ENCODE measurements at places on chromosomes 6 and 20.

- H3K4me1 ChIP-seq, result no peaks in the 10 kb centered on the region
- H3K27ac ChIP-seq, result no peak overlapping the region
- no peak for DNase-seq
- no peaks in the 10 kb centered on the region for H3K27me3 ChIP-seq
Observed at GRCh38 chr6:5706124-5707033, 300.3 kb downstream of the NRN1 start.

DNA sequence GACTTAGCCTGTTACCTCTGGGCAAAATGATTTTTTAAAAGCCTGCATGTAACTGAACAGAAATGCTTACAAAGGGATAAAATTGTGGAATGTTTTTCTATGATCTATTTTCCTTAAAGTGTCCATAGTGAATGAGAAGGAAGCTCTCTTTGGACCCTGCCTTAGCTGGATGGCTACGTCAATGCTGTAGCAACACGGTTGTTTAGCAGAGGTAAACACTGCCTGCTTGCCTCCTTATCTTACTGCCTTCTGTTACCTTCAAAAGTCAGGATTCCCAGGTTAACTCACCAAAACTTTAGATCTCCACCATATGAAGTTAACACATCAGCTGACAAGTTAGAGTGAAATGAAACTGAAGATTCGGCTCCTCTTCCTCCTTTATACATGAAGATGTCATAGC is 402.6 kb downstream of the SAMD5 start:
- H3K27ac ChIP-seq, result no peak overlapping the region
- H3K36me3 ChIP-seq, result no peaks in the 10 kb centered on the region
- no peaks in the 10 kb centered on the region for H3K4me1 ChIP-seq
- no peak overlapping the region for H3K4me3 ChIP-seq
- H3K27me3 ChIP-seq, result no peaks in the 10 kb centered on the region
- DNase-seq, result no peak

DNA sequence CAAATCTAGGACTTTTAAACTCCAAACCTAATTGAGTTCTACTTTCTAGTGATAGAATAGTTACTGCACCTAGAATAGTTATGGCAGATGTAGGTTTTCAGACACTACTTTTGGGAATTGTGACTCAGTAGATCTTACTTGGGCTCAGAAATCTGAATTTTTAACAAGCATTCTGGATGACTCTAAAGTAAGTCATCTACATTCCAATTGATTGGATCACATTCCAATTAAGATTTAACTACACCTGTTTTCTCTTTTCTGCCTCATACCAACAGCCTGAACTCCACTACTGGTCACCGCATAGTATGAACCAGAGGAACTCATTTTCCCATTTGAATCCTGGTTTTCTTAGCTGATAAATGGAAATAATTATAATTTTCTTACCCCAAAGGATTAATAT is 49.5 kb upstream of the TFAP2D start:
- no peak overlapping the region for H3K4me3 ChIP-seq
- no peaks in the 10 kb centered on the region for H3K27me3 ChIP-seq
- DNase-seq, result no peak
- H3K27ac ChIP-seq, result no peak overlapping the region
- H3K4me1 ChIP-seq, result no peaks in the 10 kb centered on the region

DNA sequence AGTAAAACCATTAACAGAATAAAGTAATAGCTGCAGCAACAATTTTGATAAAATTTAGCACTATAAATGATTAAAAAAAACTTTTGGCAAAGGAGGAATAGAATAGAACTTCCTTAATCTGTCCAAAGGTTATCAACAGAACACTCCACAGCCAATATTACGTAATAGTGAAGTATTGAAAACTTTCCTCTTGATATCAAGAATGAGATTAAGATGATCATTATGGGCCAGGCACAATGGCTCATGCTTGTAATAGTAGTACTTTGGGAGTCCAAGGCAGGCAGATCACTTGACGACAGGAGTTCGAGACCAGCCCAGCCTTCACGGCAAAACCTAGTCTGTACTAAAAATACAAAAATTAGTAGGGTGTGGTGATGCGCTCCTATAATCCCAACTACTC is 26.0 kb downstream of the SOBP start:
- no peak for DNase-seq
- H3K27me3 ChIP-seq, result no peaks in the 10 kb centered on the region
- H3K27ac ChIP-seq, result no peak overlapping the region
- no peaks in the 10 kb centered on the region for H3K4me1 ChIP-seq
- no peak overlapping the region for H3K4me3 ChIP-seq

- no peaks in the 10 kb centered on the region for H3K27me3 ChIP-seq
- no peaks in the 10 kb centered on the region for H3K4me1 ChIP-seq
- H3K36me3 ChIP-seq, result no peaks in the 10 kb centered on the region
- no peak overlapping the region for H3K4me3 ChIP-seq
Observed at GRCh38 chr6:139647841-139648240, 273.4 kb upstream of the CITED2 start.

DNA sequence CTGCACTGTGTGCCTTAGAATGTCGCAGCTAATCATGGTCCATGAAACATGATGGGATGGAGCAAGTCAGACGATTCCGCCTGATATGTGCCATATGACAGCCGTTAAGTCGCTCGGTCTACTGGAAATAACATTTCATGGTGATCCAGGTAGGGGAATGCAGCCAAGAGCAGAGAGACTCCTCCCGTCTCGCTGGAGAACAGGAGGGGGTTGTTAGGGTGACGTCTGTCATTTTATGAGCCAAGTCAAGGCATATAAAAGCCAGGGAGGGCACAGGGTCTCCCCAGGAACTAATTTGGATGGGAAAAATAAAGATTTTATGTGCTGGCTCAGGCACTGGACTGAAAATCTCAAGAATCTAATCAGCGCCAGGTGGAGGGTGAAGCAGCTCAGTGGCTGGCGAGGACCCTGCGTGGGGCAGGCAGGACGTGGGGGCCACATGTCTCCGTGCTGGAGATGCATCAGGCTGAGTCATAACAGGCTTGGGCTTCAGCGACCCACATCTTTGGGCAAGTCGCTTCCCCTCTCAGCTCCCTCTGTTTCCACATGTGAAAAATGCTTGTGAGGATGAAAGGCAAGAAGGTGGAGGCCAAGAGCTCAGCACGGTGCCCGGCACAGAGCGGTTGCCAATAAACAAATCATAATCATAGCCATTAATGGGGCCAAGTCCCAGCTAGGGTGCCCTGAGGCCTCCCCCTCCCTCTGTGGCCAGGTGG is 234.6 kb downstream of the ANKRD60 start:
- no peaks in the 10 kb centered on the region for H3K36me3 ChIP-seq
- no peak overlapping the region for H3K4me3 ChIP-seq
- peaks cover 4% of the 10 kb centered on the region for H3K4me1 ChIP-seq
- no peak for DNase-seq
- no peaks in the 10 kb centered on the region for H3K27me3 ChIP-seq
- no peak overlapping the region for H3K27ac ChIP-seq

GRCh38 chr6:80540700-80541099 is 434.2 kb downstream of the BCKDHB start:
- H3K27ac ChIP-seq, result no peak overlapping the region
- H3K36me3 ChIP-seq, result no peaks in the 10 kb centered on the region
- no peaks in the 10 kb centered on the region for H3K4me1 ChIP-seq
- no peak for DNase-seq

- H3K4me3 ChIP-seq, result no peak overlapping the region
- DNase-seq, result no peak
- H3K36me3 ChIP-seq, result no peaks in the 10 kb centered on the region
- H3K4me1 ChIP-seq, result peaks cover 2% of the 10 kb centered on the region
Observed at GRCh38 chr6:143400258-143401067, 50.0 kb downstream of the ADAT2 start.

- DNase-seq, result peak; percentile 51
- no peaks in the 10 kb centered on the region for H3K4me1 ChIP-seq
- H3K4me3 ChIP-seq, result no peak overlapping the region
- H3K27ac ChIP-seq, result no peak overlapping the region
- no peaks in the 10 kb centered on the region for H3K36me3 ChIP-seq
Observed at GRCh38 chr20:14055127-14055742, 59.9 kb downstream of the MACROD2 start.

DNA sequence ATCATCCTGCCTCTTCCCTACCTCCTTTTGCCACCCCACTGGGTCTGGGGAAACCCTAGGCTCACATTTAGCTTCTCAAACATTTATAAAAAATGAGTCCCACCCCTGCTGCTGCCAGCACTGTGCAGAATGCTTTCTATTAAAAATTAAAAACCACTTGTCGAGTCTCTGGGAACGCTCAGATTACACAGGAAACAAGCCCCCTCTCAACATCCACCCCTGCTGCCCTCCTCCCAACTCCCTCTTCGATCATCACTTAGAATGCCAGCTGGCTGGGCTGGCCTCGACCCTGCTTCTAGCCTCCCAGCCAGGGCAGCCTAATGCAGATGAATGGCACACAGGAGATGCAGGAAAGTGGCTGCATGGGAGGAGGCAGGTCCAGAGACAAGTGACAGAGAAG is 75.8 kb downstream of the CDH22 start:
- no peak overlapping the region for H3K27ac ChIP-seq
- no peaks in the 10 kb centered on the region for H3K4me1 ChIP-seq
- no peaks in the 10 kb centered on the region for H3K36me3 ChIP-seq
- no peak for DNase-seq
- H3K27me3 ChIP-seq, result no peaks in the 10 kb centered on the region
- no peak overlapping the region for H3K4me3 ChIP-seq

GRCh38 chr6:157030755-157031154 is 253.6 kb downstream of the ARID1B start:
- no peak overlapping the region for H3K4me3 ChIP-seq
- H3K27me3 ChIP-seq, result no peaks in the 10 kb centered on the region

DNA sequence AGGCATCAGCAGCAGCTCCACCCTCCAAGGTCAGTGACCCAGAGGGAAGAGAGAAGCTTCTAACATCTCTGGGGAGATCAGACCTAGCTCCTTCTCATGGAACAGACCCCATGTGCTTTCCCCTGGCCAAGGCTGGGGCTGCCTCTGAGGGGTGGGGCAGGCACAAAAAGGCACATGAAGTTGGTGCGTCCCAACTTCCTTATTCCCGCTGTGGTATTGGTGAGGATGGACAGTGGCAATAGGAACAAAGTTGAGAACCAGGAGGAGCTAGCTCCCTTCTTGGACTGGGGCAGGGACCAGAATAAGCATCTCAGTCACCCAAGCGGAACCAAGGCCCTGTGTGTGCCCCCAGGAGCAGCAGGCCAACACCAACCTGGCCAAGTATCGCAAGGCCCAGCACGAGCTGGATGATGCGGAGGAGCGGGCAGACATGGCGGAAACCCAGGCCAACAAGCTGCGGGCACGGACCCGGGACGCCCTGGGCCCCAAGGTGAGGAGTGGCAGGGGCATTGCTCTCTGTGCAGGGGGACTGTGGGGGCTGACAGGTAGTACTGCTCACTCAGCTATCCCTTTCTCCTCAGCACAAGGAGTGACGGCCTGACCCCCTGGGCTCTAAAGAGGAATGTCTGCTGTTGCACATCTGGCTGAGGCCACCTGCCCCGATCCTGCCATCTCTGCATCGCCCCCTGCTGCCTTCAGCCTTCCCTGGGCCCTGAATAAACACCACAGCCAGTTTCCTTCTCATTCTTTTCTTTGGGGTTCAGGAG is 46.1 kb downstream of the MYH7B start:
- no peaks in the 10 kb centered on the region for H3K4me1 ChIP-seq
- no peaks in the 10 kb centered on the region for H3K36me3 ChIP-seq
- no peak overlapping the region for H3K4me3 ChIP-seq
- DNase-seq, result no peak

DNA sequence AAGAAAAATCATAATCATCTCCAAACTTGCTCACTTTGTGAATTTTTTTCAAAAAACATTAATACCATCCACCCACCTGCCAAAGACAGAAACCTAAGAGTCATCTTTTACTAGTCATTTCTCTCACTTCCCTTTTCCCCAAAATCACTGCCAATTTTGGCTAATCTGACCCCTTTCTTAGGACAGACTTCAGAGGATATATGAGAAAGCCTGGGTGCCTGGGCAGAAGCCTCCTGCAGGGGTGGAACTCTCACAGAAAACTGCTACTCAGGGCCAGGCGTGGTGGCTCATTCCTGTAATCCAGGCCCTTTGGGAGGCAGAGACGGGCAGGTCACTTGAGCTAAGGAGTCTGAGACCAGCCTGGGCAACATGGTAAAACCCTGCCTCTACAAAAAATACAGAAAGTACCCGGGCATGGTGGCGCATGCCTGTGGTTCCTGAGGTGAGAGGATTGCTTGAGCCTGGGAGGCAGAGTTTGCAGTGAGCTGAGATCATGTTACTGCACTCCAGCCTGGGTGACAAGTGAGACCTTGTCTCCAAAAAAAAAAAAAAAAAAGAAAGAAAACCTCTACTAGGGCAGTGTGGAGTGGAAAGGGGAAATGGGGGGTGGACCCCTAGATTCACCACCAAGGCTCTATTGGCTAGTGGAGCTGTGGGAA is 3.8 kb downstream of the DEK start:
- peak overlapping the region; percentile 85 for H3K27ac ChIP-seq
- peaks cover 42% of the 10 kb centered on the region for H3K4me1 ChIP-seq
- peaks cover 1% of the 10 kb centered on the region for H3K36me3 ChIP-seq
- no peak overlapping the region for H3K4me3 ChIP-seq
- peak; percentile 69 for DNase-seq

DNA sequence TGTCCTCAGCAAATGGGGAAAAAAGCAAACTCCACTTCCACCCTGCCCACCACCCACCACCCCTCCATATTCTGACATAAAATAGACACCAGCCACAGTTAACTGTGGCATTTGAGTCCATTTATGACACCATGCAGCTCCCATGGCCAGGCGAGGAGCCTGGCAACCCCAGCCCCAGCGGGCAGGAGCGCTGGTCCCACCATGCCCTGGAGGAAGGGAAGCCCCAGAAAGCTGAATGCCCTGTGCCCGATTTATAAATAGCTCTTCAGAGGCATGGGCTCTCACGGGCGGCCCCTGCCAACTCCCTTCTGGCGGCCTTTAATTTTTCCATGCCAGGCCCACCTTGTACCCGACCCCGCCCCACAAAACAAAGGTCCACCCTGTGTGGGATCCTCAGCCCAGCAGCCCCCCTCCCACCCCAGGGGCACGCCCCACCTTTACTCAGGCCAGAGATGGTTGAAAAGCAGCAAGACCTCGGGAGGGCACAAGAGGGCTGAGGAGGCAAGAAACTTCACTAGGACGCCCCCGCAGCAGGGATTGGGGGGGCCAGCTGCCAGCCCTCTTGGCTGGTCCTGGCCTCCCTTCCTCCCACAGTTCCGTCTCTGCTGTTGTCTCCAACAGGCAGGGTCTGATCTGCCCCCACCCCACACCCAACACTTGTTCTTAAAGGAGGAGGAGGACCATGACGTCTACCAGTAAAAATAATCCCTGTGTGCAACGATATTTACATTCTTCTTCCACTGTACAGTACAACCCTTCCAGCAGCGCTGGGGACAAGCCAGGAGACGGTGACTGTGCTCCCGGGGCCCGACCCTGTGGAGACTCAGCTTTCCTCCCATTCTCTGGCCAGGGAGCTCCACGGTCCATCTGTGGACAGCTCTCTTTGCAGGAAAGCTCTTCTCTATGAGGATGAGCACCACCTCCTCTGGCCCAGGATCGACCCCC is 115.6 kb upstream of the CDYL start:
- H3K27ac ChIP-seq, result no peak overlapping the region
- H3K27me3 ChIP-seq, result no peaks in the 10 kb centered on the region
- no peak overlapping the region for H3K4me3 ChIP-seq
- H3K4me1 ChIP-seq, result no peaks in the 10 kb centered on the region
- DNase-seq, result no peak

- H3K27ac ChIP-seq, result no peak overlapping the region
- H3K4me3 ChIP-seq, result no peak overlapping the region
- H3K27me3 ChIP-seq, result no peaks in the 10 kb centered on the region
- no peaks in the 10 kb centered on the region for H3K36me3 ChIP-seq
- DNase-seq, result no peak
Observed at GRCh38 chr6:24959319-24959718, 23.6 kb upstream of the RIPOR2 start.
